ENCODE measurements at places on chromosomes 3 and 15.
A peak's percentile ranks its signal among the peaks of the same experiment; 100 is the strongest.

DNA sequence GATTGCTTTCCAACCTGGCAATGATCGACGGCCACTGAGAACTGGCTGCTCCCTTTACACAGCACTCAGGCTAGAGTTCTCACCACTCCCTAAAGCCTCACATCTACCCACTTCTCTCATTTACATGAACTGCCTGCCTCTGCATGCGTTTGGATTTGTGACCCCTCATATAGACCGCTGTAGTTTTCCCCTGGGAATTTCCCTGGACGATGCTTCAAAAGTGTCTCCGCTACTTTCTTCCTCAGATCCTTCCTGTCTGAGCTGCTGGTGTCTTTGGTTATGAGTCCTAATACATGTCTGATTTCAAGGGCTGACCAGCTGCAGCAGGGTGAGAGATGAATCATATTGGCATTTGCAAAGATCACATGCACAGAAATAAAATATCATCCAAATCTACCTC, 116.7 kb upstream of the ETV5 start:
- DNase-seq, result no peak

DNA sequence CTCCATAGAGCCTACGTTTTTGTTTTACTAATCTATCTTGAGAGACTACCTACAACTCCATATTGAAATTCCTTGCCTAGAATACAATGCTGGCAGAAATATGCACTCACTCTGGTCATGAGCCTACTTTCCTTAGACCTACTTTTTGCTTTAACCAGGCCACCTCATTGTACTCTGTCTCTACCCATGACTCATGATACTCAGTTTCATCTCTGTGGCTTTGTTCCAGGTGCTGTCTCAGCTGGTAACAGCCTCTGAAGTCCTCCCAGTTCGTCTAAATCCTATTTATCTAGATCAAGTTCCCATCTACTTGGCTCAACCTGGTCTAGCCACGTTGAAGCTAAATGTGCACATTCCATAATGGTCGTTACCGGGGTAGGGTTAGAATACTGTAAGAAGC, 536.4 kb downstream of the RSL24D1 start:
- no peak for DNase-seq

DNA sequence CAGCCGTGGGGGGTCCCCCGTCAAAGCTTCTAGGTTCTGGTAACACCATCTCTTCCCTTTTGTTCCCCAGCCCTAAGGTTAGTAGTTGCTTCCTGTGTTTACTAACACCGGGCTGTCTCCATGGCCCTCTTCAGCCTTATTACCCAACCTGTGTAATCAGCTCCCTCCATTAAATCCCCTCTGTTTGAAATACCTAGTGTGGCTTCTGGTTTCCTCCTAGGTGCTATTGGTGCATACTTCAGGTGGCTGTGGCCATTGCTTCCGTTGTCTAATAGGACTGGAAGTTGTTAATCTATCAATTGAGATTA, 35.3 kb downstream of the MOBP start:
- no peak for DNase-seq

GRCh38 chr3:12175137-12175593, 16.5 kb upstream of the TIMP4 start:
- DNase-seq, result peak; percentile 46

DNA sequence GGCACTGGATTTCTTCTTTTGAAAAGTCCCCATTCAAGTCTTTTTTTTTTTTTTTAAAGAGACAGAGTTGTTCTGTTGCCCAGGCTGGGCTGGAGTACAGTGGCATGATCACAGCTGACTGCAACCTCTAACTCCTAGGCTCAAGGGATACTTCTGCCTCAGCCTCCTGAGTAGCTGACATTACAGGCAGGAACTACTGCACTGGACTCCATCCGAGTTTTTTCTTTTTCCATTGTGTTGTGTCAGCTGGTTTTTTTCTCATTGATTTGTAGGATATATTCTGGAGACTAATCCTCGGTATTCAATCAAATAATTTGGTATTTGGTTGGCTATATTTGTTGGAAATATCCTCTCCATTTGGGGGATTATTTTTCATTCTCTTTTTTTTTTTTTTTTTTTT, 11.8 kb downstream of the POLR2M start:
- DNase-seq, result no peak

DNA sequence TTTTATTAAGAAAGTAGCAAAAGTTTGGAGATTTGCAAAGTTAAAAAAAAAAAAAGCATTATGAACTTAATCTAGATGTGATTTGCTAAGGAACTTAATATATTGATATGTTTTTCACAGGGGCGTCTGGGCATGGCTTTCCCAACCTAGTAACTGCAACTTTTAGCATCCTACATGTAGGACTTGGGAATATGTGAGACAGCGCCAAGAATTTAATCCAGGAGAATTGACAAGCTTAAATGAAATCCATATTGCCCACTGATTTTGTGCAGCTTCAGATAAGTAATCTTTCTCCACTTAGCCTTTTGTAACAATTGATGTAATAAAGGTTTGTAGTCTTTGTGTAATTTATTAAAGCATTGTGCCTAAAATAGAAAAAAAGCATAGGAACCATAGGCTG, 982 bp upstream of the GABPB1 start:
- peak; percentile 18 for DNase-seq

DNA sequence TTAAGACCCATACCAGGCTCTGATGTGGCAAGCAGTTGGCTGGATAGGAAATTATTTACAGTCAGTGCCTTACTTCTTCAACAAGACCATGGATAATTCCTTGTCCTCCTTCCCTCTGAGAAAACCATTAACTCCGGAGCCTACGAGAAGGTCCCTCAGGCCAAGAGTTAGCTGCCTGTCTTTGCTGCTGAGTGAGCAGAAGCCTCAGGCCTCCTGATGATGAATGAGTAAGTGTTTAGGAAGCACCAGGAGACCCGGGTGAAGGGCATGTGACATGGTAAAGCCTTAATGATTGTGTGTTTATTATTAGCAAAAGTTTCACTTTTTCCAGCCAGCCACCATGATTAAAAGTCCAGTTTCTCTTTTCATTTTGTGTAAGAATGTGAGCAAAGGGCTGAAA, 174.9 kb upstream of the TOPAZ1 start:
- peak; percentile 70 for DNase-seq

DNA sequence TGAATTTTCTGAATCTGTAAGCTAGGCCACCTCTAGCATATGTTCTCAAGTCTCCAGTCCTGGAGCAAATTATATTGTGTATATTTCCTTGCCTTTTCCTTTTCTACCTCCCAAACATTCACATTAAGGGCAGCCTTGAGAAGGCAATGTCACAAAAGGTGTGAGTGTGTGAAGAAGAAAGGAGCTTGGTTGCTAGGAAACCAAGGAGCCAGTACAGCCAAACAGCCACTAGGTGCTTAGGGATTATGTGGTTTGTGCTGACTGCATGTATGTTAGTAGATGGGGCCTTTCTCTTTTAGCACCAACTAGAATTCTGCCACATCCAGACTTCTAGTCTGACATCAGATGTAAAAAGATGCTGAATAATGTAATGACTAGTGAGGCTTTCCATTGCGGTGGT, 118.8 kb upstream of the DAZL start:
- no peak for DNase-seq

- DNase-seq, result no peak
These were observed 14.7 kb downstream of the CFAP91 start for GRCh38 chr3:119717520-119717919.

DNA sequence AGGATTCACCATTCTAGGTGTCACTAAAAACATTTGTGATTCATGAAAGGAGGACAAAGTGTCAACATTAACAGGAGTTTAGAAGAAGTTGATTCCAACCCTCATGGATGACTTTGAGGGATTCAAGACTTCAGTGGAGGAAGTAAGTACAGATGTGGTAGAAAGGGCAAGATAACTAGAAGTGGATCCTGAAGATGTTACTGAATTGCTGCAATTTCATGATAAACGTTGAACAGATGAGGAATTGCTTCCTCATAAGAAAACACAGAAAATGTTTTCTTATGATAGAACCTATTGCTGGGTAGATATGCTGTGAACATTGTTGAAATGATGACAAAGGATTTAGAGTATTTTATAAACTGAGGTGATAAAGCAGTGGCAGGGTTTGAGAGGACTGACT, 23.5 kb upstream of the ATP2C1 start:
- DNase-seq, result no peak

DNA sequence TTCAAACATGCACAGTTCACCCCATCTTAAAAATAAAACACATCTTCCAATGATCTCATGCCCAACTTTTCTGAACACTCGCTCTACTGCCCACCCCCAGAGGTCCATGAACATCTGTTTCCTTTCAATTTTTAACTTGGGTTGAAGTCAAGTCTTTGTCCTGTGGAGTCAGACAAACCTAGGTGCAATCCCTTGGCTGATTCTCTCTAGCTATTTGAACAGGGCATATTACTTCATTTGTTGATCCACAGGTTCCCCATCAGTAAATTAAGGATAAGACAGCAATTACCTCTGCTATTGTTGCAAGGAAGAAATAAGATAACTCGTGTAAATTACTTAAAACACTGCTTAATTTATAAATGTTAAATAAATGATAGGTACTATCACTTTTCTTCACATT, 180.1 kb downstream of the CNTN3 start:
- DNase-seq, result no peak

- no peak for DNase-seq
These were observed 46.4 kb downstream of the LRIG1 start for GRCh38 chr3:66454464-66454859.

GRCh38 chr3:187040516-187041361, 98.6 kb downstream of the RPL39L start:
- peak; percentile 81 for DNase-seq

- DNase-seq, result no peak
These were observed 362.3 kb upstream of the RGMA start for GRCh38 chr15:93451265-93451664.

GRCh38 chr3:29090912-29091597, 189.8 kb upstream of the RBMS3 start:
- DNase-seq, result no peak

DNA sequence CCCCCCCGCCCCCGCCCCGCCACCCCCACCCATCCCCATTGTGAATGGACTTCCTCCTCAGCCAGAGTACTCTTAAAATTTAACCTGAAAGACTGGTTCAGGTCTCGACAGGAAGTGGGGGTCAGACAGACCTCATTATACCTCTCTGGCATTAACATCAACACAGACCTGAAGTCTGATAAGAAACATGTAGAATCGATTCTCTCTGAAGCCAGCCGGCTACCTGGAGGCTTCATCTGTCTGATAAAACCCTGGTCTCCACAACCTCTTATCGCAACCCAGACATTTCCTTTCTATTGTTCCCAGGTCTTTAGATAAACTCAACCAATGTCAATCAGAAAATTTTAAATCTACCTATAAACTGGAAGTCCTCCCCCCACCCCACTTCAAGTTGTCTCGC, 42.6 kb downstream of the SLCO2A1 start:
- DNase-seq, result no peak

DNA sequence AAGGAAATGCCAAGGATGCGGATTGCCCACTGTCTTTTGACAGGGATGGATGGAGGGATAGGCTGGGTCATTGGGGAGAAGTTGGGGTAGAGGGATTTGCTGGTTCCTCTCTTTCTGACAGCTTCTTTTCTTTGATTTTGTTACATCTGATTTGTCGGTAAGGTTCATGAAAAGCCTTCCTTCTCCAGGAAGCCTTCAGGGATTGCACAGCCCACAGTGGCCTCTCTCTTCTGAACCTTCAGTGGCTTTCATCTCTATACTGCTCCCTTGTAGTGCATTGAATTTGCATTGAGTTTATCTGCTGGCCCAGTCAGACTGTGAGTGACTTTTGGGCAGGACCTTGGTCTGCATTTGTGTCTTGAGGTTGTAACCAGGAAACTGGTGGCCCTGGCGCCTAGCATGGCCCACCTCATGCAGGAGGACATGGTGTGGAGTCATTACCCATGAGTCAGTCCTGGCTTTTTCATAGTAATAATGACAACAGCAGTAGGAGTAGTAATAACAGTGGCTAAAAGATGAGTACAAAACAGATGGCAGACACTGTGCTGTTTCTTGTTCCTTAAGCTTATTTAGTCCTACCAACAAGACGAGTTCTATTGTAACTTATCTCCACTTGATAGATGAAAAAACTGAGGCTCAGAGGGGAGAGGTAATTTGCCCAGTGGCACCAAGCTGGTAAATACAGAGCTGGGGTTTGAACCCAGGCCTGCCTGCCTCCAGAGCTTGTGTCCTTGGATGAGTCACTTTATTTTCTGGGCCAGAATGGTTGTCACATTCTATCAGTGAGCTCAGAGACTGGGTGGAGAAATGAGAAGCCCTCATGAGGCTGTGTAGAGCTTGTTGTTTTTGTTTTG, 28.4 kb downstream of the SMAD6 start:
- peak; percentile 75 for DNase-seq

DNA sequence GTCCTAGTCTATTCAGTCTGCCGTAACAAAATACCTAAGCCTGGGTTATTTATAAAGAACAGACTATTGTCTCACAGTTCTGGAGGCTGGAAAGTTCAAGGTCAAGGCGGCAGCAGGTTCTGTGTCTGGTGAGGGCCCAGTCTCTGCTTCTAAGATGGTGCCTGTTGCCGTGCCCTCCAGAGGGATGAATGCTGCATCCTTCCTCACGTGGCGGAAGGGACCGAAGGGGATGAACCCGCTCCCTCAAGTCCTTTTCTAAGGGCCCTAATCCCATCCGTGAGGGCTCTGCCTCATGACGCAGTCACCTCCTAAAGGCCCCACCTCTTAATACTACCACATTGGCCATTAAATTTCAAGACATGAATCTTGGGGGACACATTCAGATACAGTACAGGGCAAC, 133.7 kb downstream of the CHSY1 start:
- DNase-seq, result no peak

- DNase-seq, result no peak
These were observed 90.0 kb downstream of the ARIH1 start for GRCh38 chr15:72564091-72564490.

- no peak for DNase-seq
These were observed 9.6 kb downstream of the GOLGB1 start for GRCh38 chr3:121739902-121740301.

- no peak for DNase-seq
These were observed 22.3 kb downstream of the CFAP161 start for GRCh38 chr15:81156324-81156723.

GRCh38 chr3:123042413-123042812, 14.8 kb upstream of the SEMA5B start:
- DNase-seq, result no peak

- no peak for DNase-seq
These were observed 122.0 kb downstream of the SV2B start for GRCh38 chr15:91222052-91222451.

DNA sequence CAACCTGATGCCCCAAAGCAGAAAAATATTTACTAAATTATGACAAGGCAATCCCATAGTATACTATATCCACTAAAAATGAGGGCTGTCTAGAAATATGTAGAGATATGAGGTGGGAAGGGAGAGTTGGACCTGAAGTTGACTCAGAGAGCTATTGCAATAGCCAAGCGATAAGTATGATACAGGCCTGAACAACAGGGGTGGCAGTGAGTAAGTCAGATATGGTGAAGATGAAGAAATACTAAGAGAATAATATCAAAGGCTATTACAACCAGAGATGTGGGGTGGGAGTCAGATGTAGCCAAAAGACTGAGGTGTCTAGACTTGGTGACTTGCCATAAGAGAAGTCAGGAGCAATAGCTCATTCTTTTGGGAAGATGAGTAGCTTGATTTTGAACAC, 9.2 kb downstream of the HSPBAP1 start:
- peak; percentile 39 for DNase-seq

- no peak for DNase-seq
These were observed 295 bp downstream of the ZWILCH start for GRCh38 chr15:66505430-66505811.
